ENCODE measurements at places on chromosomes 13 and 19.

- DNase-seq: no peak
These were observed 53.2 kb upstream of the EEF1AKMT1 start for GRCh38 chr13:20826843-20827560.

DNA sequence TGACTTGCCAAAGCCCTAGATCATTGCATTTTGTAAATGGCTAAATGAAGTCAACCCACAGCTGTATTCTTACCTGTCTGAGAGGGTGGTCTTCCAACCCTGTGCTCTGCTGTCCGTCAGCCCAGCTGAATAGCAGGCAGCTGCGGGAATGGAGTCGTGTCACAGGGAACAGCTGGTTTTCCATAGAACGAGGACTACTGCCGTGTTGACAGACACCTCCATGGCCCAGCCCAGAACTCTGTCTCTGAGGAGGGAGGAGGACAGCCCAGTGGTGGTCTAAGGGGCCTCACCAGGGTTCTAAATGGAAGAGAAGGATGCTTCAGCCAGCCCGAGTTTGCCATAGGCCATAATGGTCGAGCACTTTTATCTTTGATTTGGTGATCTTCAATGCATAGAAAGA lies 110.7 kb downstream of the SLC7A1 start:
- DNase-seq: no peak

- DNase-seq: no peak
These were observed 5.3 kb downstream of the TTYH1 start for GRCh38 chr19:54420383-54421168.

DNA sequence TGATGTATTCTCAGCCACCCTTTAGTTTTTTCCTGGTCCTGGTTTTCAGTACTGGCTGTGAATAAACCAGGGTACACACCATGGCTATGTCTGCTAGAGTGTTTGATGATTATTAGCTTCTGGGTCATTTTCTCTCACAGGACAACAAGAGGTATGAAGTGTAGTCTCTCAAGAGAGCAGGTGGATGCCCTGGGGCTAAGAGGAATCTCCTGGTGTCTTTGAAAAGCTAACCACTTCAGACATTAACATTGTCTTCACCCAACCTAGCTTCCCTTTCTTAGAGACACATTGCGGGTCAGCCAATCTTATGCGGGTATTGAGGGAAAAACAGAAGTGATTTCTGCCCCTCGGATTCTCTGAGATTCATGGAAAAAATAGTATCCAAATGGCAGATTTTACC lies 1.6 kb downstream of the ZNF730 start:
- peak; percentile 52 for DNase-seq

- no peak for DNase-seq
These were observed 57.0 kb downstream of the NUFIP1 start for GRCh38 chr13:44932171-44932849.

DNA sequence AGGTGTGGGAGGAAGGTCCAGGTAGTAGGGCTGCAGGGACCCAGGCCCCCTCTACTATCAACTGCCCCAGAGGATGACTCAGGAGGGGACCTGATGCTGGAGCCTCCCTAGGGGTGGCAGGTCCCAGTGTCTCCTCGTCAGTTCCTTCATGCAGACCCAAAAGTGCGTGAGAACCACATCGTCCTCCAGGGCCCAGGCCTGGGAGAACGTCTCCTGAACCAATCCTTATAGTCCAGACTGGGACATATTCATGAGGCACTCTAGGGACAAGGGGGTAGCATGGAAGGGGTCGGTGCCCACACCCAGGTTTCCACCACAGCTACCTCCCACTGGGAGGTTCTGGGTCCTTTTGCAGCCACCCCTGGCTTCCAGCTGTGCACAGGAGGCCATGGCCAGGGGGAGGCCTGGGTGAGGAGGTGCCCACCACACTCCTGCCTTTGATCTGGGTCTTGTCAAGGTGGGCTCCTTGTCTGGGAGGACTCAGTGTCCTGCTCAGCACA lies 38.0 kb upstream of the TPM4 start:
- no peak for DNase-seq

DNA sequence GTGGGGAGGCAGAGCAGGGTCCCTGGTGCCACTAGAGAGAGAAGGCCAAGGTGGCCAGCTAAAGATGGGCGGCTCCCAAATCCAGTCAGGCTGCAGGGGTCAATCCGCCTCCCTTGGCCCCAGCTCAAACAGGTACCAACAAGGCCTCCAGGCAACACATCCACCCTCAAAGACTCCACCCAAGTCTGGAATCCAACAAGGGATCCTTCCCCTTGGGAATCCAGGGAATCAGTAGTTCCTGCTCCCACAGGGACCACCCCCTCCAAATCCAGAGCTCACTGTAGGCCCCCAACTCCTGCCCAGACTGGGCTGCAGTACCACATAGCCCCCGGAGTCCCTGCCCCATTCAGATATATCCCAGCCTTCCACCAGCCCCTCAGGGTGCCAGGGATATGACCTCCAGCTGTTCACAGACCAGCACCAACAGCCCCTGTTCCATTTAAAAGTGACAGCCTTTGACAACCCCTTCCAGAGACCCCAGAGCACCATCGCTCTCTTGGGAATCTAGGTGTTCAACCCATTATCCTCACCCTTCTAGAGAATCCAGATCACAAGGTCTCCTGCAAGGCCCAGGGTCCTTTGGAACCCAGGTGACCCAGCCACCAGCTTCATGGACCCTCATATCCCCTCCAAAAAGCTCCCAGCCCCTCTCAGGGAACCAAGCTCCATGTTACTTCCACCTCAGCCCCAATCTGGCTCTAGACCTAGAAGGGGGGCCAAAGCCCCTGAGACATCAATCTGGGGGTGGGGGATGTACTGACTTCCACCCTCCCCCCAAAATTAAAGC lies 3.2 kb downstream of the ERF start:
- DNase-seq: no peak

DNA sequence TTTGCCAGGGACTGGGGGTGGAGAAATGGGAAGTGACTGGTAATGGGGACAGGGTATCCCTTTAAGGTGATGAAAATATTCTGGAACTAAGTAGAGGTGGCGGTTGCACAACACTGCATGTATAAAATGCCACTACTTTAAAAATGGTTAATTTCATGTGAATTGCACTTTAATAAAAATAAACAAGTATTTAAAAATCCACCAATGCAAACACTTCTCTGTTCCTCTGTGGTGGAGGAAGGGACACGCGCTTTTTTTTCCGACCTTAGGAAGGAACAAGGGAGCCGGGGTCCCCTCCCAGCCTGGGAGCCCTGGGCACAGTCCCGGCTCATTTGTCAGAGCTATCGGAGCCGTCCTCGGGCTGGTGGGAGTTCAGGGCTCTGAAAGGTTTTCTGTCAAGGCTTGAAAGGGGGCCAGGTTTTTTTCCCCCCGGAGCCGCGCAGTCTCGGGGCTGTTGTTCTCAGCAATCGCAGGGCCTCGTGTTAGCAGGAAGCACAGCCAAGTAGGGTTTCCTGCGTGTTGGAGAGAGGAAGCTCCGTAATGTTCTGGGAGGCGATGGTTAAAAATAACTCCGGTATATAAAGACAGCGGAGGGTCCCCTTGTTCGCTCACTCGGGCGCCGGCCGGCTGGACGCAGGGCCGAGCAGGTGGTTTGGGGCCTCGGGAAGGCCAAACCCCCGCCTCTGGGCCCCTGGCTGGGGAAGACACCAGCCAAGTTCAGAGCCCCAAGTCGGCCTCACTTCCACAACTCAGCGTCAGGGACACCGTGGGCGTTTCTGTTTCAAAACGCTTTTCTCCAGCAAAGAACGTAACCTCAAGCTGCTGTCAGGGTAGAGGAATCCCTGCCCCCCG lies 41.2 kb upstream of the KLF2 start:
- no peak for DNase-seq

DNA sequence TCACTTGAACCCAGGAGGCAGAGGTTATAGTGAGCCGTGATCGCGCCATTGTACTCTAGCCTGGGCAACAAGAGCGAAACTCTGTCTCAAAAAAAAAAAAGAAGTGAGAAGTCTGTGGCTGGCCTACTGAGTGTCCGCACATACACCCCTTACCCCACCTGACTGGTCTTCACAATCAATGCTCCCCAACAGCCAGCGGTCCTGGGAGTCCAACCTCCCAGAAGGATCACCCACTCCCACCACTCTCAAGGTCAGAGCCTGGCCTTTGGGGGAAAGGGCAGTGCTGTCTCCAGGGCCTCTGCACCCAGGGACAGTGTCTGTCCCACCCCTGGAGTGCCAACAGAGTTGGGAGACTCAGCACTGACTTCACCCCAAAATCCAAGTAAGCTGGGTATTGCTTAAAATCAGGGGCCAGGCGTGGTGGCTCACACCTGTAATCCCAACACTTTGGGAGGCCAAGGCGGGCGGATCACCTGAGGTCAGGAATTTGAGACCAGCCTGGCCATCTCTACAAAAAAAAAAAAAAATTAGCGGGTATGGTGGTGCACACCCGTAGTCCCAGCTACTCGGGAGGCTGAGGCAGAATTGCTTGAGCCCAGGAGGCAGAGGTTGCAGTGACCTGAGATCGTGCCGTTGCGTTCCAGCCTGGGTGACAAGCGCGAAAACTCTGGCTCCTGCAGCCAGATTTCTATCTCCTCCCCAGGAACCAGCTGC lies 2.3 kb upstream of the CD320 start:
- no peak for DNase-seq

- no peak for DNase-seq
These were observed 6.3 kb downstream of the PRSS57 start for GRCh38 chr19:688992-689391.

DNA sequence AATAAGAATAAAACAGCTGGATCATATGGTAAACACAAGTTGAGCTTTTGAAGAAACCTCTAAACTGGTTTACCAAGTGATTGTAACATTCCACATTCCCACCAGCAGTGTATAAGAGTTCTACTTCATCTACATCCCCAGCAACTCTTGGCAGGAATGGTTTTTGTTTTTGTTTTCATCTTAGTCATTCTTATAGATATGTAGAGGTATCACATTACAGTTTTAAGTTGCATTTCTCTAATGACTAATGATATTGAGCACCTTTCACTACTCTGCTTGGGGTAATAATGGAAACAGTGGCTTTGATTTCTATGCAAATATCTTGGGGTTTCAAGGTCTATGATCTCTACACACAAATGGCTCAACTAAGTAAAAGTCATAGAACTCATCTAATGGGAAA lies 614.5 kb downstream of the TBC1D4 start:
- no peak for DNase-seq

DNA sequence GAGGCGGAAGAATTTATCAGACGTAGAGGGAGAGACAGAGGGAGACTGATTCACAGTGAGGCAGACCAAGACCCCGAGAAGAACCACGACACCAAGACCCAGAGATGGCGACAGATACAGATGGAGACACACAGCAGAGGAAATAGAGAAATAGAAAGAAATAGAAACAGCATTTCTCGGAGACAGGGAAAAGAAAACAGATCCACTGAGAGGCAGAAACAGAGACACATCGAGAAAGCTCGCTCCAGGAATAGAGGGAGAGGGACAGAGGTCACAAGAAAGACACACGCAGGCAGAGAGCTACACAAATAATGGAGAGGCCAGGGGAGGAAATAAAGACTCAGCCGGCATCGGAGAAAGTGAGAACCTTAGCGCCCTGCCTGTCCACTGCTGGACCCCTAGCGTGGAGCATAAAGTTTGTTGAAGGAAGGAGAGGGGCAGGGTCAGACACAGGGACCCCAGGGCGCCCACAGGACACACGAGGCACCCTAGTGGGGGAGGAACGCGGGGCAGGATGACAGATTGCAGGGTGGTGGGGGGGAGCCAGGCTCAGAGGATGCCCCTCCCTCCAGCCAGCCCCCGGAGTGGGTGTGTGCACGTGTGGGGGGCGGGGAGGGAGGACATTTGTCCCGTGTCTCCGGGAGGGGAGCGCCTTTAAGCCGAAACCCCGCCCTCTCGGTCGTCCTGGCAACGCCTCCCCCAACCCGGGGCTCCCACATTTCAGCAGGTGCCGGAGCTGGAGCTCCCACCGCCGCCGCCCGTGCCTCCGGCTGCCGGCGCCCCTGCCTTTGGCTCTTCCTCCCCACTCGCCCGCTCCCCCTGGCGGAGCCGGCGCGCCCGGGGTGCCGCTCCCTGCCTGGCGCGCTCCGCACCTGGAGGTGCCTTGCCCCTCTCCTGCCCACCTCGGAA lies at the start of gene PRKCG:
TSS of gene PRKCG (plus strand) at position 716 of the 909 bp plus-strand sequence. CDS start 298 bp downstream, outside the sequence.
- DNase-seq: no peak

DNA sequence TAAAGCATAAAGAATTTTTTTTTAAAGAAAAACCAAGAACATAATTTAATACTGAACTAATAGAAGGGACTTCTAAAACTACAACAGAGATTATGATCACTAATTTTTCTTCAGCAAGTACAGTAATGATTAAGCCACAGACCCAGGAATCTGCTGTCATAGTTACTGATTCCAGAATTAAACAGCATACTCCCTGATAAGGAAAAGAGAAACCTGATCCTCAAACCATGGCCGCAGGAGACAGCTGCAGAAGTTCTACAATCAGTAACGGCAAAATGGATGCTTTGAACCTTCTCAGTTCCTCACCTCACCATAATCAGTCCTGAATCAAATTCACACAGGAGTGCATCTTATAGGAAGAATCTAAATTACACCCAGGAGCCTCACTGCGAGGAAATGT lies 939.0 kb upstream of the SLITRK1 start:
- peak; percentile 88 for DNase-seq

DNA sequence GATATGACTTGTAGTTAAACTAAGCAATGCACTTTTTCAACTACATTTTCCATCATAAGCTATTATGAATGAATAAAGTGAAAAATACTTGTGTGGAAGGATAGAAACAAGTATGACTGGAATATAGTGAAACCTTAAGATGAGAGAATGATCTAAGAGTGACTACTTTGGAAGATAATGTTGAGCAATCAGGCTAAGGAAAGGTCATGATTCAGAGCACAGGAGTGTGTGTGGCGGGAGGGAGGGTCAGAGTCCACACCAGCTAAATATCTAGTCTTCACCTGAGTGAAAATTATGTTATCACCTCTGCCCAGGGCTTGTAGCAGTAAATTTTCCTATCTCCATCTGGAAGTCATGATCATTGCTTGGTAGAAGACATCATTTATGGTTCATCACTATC lies 833.4 kb upstream of the ATXN8OS start:
- no peak for DNase-seq

GRCh38 chr13:98265692-98266551 lies 88.9 kb upstream of the RNF113B start:
- DNase-seq: no peak

- DNase-seq: no peak
These were observed 2549.4 kb downstream of the PCDH9 start for GRCh38 chr13:64680739-64681138.

GRCh38 chr13:85255978-85256377 lies 543.2 kb downstream of the SLITRK6 start:
- peak; percentile 84 for DNase-seq

- DNase-seq: no peak
These were observed 185.6 kb downstream of the MTUS2 start for GRCh38 chr13:29005763-29006120.

GRCh38 chr19:30119180-30119908 lies 177.3 kb downstream of the URI1 start:
- no peak for DNase-seq
